ENCODE measurements at places on chromosomes 16 and 17.

- DNase-seq, result peak; percentile 79
These were observed 45.9 kb downstream of the SOCS3 start for GRCh38 chr17:78313735-78314648.

DNA sequence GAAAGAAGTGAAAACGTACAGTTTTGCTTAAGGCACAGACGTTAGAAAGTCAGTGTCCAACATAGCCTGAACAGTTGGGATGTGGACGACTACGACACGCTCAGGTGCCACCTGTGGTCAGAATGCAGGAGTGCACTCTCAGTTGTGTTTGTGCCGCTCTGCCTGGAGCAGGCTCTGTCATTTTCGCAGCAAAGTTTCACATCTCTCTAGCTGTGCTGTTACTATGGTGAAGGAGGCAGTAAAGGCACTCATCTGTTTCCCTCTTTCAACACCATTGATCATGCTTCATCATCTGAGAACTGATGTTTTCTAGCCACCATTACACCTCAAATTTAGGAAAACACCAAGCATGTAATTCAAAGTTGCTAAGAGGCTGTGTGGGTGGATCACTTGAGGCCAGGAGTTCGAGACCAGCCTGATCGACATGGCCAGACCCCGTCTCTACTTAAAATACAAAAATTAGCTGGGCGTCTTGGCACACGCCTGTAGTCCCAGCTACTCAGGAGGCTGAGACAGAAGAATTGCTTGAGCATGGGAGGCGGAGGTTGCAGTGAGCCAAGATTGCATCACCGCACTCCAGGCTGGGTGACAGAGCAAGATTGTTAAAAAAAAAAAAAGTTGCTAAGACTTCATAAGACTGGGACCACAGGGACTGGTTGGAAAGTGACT lies 44.9 kb upstream of the DNAJA2 start:
- peak; percentile 49 for DNase-seq

GRCh38 chr17:3573246-3574100 lies 15.9 kb upstream of the TRPV3 start:
- no peak for DNase-seq

GRCh38 chr16:2180962-2181923 lies 15.2 kb downstream of the CASKIN1 start:
- no peak for DNase-seq

DNA sequence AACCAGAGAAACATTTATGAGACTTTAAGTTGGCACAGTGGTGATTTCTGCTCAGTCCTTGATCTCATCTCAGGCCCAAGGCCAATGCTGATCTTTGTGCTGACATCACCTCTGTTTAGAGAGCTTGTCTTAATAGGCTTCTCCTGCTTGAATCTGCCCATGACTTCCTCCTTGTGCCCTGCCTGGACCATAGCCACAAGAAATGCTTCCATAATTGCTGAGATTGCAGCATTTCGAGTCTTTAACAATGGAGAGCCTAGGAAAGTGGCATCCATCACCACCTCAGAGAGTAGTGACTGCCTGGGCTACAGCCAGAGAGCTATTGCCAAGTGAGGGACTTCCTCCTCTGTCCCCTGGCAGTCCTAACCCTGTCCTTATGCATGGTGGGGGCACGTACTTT lies 25.1 kb upstream of the MMP2 start:
- DNase-seq, result no peak

DNA sequence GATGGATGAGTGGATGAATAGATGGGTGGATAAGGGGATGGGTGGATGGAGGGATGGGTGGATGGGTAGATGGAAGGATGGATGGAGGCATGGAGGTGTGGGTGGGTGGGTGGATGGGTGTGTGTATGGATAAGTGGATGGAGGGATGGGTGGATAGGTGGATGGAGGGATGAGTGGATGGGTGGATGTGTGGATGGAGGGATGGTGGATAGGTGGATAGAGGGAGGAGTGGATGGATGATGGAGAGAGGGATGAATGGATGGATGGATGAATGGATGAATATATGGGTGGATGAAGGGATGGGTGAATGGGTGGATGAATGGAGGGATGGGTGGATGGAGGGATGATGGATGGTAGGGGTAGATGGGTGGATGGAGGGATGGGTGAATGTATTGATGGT lies 27.5 kb upstream of the NPTX1 start:
- no peak for DNase-seq

DNA sequence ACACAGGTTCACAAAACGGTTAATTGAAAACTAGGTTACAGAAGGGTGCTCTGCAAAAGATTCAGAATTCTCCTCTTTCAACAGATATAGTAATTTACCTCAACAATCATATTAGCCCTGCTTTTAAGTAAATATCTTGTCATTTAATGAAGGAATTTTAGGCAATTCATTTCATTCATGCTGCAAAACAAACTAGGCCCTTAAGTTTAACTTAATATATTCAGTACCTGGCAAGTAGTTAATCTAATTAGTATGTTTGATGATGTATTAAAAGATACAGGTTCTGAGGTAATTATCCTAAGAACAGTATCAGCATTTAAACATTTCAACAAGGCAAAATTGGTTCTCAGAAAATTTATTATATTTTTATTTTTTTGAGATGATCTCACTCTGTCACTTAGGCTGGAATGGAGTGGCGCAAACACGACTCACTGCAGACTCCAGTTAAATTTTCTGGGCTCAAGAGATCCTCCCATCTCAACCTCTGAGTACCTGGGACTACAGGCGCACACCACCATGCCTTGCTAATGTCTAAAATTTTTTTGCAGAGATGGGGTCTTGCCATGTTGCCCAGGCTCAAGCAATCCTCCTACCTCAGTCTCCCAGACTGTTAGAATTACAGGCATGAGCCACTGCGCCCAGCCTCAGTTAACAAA lies 44.9 kb downstream of the SMURF2 start:
- no peak for DNase-seq

DNA sequence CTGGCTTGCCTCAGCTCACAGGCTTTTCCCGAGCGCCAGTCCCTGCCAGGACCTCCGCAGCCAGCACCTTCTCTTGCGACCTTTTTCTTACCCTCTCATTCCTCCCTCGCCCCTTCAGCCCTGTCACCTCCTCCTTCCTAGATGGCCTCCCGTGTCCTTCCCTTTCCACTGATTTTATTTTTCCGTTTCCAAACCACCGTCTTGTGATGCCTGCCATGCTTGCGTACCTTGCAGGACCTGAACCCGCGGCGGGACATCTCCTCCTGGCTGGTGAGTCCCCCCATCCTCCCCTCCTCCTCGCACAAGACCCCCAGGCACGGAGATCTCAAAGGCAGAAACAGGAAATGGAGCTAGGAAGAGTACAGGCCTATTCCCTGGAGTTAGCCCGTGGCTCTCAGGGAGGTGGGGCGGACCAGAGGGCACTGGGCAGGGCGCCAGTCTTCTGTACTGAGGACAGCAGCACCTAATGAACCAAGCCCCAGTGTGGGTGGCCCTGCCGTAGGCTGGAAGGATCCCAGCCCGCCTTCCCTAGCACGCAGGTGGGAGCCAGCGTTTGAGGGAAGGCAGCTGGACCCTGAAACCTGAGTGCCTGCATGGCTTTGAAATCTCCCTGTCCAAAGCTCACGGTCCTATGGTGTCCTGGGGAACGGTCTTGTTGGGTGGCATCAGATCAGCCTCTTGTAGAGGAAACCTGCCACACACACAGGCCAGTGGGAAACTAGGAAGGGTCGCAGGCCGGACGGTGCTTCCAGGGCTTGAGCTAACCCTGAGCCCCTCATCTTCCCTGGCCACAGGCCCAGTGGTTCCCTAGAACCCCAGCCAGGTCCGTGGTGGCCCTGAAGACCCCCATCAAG lies 612 bp downstream of the CISD3 start:
- DNase-seq, result no peak

GRCh38 chr16:8742068-8742467 lies 55.4 kb downstream of the TMEM186 start:
- no peak for DNase-seq

DNA sequence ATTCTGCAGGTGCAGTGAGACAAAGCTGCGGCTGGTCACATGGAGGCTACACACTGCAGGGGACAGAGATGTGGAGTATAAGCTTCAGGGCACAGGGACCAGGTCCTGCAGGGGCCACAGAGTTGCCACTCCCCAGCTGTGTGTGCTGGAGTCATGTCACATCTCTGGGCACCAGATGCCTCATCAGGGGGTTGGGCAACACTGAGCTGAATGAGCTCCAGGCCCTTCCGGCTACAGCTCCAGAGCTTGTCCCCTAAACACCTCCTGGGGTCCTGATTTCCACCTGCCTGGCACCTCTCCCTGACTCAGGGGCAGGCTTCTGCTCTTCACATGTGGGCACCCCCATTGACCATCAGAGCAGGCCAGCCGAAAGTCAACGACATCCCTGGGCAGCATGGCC lies 32.5 kb downstream of the SPHK1 start:
- no peak for DNase-seq

DNA sequence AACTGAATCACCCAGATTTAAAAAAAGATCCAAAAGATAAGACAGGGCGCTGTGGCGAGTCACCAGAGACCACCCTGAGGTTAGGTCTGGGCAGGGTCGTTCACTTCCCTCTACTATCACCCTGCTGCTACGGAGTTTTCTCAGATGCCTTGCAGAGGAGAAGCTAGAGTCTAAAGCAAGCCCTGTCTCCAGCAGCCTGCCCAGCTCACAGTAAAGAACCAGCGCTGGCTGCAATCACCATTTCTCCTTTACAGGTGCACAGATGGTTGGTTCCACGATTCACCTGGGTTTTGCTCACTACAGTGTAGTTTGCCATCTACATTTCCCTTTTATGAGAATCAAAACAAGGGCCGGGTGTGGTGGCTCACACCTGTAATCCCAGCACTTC lies 71.3 kb downstream of the SRCIN1 start:
- DNase-seq, result no peak

GRCh38 chr17:68641276-68642117 lies 40.3 kb upstream of the FAM20A start:
- no peak for DNase-seq

DNA sequence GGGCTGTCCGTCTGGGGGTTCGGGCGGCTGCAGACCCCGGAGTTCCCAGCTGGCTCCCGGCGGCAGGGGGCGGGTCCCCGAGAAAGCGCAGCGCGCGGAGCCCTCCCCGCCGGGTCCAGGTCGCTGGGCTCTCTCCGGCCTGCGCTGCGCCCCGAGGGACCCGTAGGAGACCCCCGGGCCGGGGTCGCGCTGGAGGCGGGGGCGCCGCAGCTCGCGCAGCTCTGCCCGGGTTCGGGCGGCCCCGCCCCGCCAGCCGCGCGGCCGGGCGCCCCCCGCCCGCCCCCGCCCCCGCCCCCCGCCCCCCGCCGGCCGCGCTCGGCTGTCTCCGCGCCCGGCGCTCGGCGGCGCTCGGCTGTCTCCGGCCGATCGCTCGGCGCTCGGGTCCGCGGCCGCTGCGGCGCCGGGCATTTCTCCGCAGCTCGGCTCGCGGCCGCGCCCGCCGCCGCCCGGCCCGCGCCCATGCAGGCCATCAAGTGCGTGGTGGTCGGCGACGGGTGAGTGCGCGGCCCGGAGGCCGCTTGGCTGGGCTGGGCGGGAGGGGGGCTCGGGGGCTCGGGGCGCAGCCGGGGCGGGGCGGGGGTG lies at the start of gene RAC3:
TSS of gene RAC3 (plus strand) at position 376 of the 582 bp plus-strand sequence. CDS start at position 460, 84 bp downstream.
- DNase-seq, result no peak

DNA sequence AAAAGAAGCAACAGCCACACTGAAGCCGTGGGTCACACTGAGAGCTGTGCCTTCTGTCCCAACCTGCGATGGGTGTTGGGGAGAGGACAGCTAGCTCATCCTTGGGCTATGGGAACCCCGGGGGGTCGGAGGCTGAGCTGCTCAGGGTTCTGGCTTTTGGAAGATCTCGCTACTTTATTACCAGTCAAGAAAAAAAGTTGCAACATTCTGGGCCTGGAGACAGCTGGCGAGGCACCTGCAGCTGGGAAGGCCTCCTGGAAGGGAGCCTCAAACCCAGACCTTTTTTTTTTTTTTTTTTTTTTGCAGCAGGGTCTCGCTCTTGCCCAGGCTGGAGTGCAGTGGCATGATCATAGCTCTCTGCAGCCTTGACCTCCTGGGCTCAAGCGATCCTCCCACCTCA lies 24.9 kb downstream of the TPSD1 start:
- DNase-seq, result no peak

DNA sequence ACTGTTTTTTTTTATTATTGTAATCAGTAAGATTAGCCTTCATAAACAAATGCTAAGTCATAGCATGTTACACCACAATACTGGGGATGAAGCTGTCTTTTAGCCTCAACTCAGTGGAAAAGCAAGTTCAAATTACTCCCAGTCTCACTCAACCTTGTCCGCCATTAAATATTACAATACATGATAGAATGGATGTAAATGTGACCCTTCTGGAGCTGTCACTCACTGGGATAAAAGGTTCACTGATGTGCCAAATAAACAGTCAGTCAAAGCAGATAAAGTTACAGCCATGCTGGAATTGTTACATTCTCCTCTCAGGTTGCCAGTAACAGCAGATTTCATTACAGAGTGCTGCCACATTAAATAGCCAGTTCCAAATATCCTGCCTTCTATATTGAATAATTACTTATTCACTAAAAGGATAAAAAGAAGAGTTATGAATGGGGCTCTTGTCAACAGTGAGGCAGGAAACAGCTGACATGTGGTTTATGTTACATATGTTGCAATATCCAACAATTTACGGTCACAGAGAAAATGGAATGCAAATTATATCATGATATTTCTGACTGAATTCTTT lies 53.4 kb downstream of the BRIP1 start:
- DNase-seq, result no peak

GRCh38 chr17:79573196-79573896 lies 37.5 kb downstream of the RBFOX3 start:
- no peak for DNase-seq

DNA sequence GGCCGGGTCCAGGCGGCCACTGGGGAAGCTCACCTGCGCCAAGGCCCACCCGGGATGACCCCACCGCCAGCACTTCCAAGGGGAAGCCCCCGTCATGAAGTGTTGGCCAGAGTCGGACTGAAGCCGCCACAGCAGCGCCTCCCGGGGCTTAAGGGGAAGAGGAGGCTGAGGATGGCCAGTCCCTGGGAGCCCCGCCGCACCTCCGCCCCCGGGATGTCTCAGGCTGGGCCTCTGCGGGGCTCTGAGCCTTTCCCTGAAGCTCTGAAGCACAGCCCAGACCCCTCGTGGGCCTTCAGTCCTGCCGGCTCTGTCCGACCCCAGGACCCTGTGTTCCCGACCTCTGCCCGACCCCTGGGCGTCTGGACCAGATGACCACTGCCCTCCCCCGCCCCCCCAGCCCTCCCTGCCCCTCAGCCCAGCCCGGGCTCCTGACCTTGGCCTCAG lies 42.8 kb upstream of the ACSF3 start:
- no peak for DNase-seq

- DNase-seq, result peak; percentile 13
These were observed 5.4 kb downstream of the ITGAE start for GRCh38 chr17:3795390-3796102.

GRCh38 chr17:79990704-79991103 lies 45.0 kb downstream of the TBC1D16 start:
- no peak for DNase-seq

GRCh38 chr17:69512946-69513345 lies 98.4 kb downstream of the MAP2K6 start:
- DNase-seq, result no peak

DNA sequence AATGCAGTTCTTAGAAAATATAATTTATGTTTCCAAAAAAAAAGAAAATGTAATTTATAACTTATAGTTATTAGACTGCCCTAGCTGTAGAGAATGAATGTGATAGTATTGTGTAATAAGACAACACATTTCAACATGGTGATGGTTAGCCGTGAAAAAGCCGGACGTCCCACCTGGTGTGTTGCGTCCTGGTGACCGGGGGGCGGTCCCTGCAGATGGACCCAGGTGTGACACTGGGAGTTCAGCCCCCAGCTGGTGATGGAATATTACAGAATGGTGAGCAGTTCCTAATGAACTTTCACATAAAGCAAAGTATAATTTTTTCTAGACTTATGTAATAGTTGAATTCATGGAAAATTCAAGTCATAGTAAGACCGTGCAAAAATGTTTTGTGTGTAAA lies 132.8 kb downstream of the LAT start:
- no peak for DNase-seq
